CD4-positive, alpha-beta memory T cell (primary cell): ENCODE measurements at places on chromosomes 2 and 18. TPM values are rescaled to one million over a fixed set of nuclear protein-coding genes. Genes with fewer than 3 reads are reported as not detected.

ATOH8 gene
- total RNA-seq, result not detected

DNA sequence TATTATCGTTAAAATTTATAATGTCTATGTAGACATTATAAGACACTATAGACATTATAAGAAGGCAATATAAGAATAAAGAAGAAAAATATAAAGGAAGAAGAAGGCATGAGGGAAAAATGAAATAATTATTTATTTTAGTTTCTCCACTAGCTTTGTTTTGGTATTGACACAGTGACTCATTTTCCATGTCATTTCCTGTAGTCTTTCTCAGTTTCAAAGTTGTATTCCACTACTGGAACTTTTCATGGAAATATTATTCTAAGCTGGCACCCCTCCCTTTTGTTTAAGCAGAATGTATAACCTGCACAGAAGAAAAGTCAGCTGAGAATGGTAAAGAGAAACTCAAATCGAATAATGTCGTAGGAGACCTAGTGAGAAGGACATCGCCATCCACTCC is 234.2 kb upstream of the NETO1 start:
- no peak overlapping the region for H3K27ac ChIP-seq
- H3K4me1 ChIP-seq, result no peaks in the 10 kb centered on the region
- DNase-seq, result no peak
- no peak overlapping the region for H3K4me3 ChIP-seq
- no peaks in the 10 kb centered on the region for H3K27me3 ChIP-seq

CYB5A gene
- 27.0 TPM for total RNA-seq

PPM1G gene
- 56.1 TPM for total RNA-seq

GRCh38 chr2:112483042-112483473 is 1.1 kb downstream of the TTL start:
- peak; percentile 9 for DNase-seq
- no peaks in the 10 kb centered on the region for H3K27me3 ChIP-seq
- no peaks in the 10 kb centered on the region for H3K36me3 ChIP-seq
- peaks cover 26% of the 10 kb centered on the region for H3K4me1 ChIP-seq
- peak overlapping the region; percentile 81 for H3K4me3 ChIP-seq

GRCh38 chr2:41123341-41123740 is 671.5 kb upstream of the SLC8A1 start:
- H3K36me3 ChIP-seq, result no peaks in the 10 kb centered on the region
- H3K4me1 ChIP-seq, result no peaks in the 10 kb centered on the region
- no peak overlapping the region for H3K4me3 ChIP-seq
- no peak overlapping the region for H3K27ac ChIP-seq
- no peak for DNase-seq
- no peaks in the 10 kb centered on the region for H3K27me3 ChIP-seq

ZNF638 gene
- total RNA-seq, result 167 TPM

DNA sequence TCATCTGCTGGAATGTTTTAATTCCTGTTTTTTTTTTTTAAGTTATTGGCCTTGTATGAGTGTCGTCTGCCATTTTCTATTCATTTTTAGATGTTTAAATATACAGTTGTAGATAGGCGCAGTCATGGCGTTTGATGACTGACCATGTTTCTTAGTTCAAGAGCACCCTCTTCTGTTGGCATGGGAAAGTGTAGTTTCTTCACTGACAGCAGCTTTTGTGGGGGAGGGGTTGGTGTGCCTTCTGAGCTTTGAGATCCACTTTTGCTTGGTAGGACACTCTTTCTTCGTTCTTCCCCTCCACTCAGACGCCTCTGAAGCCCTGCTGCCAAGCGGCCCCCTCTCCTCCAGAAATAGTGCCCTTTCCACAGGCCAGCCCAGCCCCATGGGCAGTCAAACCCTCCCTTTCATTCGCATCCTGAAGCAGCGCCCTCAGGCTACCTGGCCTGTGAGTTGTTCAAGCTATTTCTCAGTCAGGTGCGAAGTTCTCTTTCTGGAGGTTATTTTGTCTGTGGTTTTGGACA is 492.0 kb downstream of the TNS1 start:
- no peak overlapping the region for H3K4me3 ChIP-seq
- H3K36me3 ChIP-seq, result no peaks in the 10 kb centered on the region
- DNase-seq, result peak; percentile 12
- H3K27ac ChIP-seq, result no peak overlapping the region
- H3K4me1 ChIP-seq, result no peaks in the 10 kb centered on the region

DNA sequence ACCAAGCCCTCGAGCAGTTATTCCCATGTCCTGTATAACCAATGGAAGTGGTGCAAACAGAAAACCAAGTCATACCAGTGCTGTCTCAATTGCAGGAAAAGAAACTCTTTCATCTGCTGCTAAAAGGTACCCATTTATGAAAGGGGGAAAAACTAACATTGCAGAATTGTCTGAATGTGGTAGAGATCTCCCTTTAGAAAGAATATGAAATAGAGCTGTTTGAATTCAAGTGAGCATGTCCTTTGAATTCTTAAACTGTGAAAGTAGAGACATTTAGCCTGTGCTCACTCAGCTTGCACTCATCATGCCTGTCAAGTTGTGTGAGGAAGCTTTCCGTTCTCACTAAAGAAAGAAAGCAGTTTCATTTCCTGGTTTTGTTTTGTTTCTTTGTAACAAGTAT is 87.4 kb downstream of the EML4 start:
- H3K36me3 ChIP-seq, result peaks cover 3% of the 10 kb centered on the region
- no peaks in the 10 kb centered on the region for H3K27me3 ChIP-seq
- no peak overlapping the region for H3K27ac ChIP-seq
- H3K4me3 ChIP-seq, result no peak overlapping the region

DNA sequence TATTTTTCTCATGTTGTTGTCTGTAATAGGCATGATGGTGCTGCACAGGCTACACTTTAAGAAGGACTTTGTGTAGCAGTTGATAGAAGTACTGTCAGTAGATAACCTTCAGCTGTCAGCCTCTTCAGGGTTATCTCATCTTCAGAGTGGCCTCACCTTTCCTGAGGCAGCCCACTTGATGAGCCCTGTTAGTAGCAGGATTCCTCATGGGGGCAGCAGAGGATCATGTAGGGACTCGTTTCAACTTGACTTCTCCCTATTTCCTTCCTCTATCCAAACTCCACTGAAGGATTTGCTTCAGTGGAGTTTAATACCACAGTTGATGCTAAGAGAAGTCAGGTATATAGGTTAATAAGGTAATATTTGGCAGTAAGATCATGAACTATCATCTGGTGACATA is 530.3 kb upstream of the FSIP2 start:
- no peaks in the 10 kb centered on the region for H3K36me3 ChIP-seq
- no peaks in the 10 kb centered on the region for H3K27me3 ChIP-seq
- DNase-seq, result no peak
- H3K4me1 ChIP-seq, result no peaks in the 10 kb centered on the region
- no peak overlapping the region for H3K4me3 ChIP-seq

KCNF1 gene
- total RNA-seq, result not detected

DNA sequence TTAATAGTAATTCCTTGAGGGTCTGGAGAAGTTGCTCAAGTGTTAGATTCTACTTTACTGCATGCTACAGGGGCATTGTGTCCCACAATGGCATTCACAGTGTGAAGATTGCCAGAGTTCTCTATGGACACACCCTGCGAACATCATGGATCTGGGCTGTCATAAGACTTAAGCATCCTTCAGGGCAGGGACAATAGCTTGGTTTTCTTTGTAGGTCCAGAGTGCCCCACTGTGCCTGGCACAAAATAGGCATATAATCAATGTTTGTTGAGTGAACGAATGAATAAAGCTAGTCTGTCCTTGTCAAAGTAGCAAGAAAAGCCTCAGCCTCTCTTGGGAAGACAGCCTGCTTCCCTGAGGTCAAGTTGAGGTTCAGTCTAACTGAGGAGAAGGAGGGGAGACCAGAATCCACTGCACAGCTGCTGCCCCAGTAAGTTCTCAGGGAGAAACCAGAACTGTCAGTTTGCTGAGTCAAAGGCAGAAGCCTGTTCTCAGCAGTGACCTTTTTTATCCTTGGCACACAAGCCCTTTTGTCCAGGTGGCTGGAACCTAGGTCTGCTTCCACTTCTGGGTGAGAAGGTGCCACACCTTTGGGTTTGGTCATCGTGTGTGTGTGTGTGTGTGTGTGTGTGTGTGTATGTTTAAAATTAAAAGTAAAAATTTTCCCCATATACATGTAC is 15.0 kb downstream of the INPP4A start:
- peak overlapping the region; percentile 68 for H3K27ac ChIP-seq
- DNase-seq, result no peak
- H3K27me3 ChIP-seq, result no peaks in the 10 kb centered on the region
- no peaks in the 10 kb centered on the region for H3K36me3 ChIP-seq
- peaks cover 98% of the 10 kb centered on the region for H3K4me1 ChIP-seq

CPO gene
- total RNA-seq, result not detected

SERPINB11 gene
- not detected for total RNA-seq
